Iris pigment epithelial cell (primary cell): ENCODE measurements at places on chromosomes 1 and 21.

DNA sequence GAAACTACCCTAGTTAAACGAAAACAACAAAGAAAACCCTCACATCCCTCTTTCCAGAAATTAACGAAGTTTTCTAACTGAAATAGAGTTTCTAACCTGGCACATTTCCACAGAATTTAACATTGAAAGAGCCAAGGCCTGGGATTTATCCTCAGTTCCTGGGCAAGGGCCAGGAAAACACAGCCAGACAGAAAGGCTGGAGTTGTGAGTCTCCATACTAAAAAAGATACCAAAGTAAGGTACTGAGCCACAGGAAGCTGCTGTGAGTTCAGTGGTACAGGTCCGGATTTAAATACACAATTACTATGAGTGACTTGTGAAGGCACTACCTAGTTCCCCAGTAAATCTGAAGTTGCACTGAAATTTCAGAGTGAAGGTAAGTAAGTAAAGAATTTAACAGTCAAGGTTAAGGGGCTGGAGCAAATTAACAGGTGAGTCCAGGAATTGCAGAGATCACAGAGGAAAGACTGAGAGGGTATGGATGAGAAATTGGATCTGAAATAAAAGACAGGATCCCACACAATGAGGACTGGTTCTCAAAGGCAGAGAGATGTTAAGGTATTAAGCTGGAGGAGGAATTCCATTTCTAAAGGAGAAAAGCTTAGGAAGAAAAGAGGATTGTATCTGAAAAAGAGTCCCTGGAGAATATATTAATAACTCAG is 905 bp downstream of the LIX1L start:
- no peak for DNase-seq

GRCh38 chr1:58308206-58308605 is 238.3 kb downstream of the OMA1 start:
- DNase-seq: no peak

DNA sequence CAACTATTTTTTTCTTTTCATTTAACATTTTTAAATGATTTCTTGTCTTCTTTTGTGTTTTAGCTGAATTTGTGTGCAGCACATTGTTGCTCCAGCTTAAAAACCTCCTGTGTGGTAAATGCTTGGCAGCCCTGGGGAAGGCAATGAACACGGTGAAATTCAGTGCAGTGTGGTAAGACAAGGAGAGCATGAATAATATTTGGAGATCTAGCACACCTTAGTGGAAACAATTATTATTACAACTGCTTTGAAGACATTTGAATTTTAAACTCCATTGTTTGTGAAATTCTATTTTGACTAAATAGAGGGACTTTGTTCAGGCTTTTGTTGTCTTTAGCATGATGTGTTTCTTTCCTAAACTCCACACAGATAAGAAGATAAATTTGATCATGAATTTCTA is 242.6 kb upstream of the CXADR start:
- DNase-seq: peak; percentile 66

- no peak for DNase-seq
Observed at GRCh38 chr21:31606081-31606874, 53.2 kb upstream of the SOD1 start.

- peak; percentile 1 for DNase-seq
Observed at GRCh38 chr1:81254560-81254959, 546.2 kb upstream of the ADGRL2 start.

DNA sequence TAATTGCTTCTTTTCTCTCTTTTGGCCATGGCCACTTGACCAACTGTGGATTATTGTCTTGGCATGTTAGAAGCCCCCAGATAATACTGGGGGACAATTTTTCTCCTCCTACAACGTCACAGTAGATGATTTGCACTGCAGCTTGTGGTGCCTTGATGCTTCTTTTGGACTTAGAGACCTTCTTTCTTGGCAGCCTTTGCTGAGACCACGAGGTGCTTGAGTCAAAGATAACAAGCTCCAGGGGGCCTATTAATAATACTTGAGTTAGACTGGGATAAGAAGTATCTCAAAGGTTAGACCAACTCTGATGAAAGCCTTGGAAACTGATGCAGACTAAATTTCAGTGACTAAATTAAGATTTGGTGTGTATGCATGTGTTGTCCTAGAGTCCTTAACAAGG is 3.2 kb downstream of the PPP1R12B start:
- DNase-seq: peak; percentile 34

DNA sequence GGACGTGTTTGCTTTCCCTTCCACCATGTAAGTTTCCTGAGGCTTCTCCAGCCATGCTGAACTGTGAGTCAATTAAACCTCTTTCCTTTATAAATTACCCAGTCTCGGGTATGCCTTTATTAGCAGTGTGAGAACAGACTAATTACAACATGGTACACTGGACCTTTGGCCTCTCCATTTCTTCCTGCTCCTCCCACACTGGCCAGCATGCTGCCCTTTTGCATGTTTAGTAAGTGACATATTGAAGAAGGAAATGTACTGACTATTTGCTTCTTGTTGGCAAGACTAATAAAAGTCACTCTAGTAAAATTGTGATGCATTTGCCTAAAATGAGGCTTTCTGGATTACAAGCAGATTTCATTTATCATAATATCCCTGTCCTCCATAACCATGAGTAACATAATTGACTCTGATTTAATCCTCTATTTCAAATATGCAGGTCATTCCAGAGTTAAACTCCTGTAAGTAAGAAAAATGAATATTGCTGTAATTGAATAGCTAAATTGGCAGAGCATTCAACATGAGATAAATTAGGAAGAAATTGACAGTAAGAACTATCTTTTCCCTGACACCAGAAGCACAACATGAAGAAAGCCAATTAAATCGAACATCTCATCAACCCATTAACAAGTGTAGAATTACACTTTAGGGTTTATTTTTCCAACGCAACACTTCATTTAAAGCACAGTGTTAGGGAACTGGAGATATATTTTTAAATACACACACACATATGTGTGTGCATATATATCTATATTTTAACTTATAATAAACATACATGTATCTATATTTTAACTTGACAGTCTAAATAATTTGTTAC is 427.8 kb upstream of the ZP4 start:
- DNase-seq: no peak

GRCh38 chr1:147283011-147283410 is 40.5 kb downstream of the CHD1L start:
- no peak for DNase-seq

- DNase-seq: no peak
Observed at GRCh38 chr1:226584164-226584563, 35.6 kb downstream of the STUM start.

DNA sequence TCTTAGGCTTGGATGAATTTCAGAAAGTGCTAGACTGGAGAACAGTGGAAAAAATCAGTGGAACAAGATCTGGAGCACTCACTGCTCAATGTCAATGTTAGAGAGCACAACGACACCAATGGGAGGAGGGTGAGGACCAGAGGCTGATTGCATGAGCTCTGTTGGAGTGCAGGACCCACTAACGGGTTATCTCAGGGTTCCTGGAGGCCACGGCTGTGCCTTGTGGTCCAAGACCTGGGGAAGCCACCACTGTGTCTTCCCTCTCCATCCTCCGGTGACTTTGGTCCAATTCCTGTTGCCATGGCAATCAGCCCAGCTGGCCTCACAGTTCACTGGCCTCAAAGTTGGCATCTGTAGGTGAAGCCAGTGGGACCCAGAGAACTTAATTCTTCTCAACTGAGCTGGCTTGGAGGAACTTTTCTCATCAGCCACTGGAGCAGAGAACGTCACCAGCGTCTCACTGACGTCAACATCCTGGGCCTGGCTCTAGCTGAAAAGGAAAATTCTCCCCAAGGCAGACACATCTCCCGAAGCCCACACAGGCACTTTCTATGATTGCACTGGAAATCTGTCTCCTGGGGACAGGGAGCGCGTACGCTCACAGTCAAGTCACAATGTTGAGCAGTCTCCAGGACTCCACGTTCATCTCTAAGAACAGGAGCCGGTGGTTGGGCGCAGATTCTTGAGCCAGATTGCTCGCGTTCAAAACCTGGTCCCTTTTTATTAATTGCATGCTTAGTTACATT is 21.9 kb upstream of the GPR157 start:
- DNase-seq: no peak

GRCh38 chr1:222006715-222007114 is 264.8 kb upstream of the DUSP10 start:
- no peak for DNase-seq

DNA sequence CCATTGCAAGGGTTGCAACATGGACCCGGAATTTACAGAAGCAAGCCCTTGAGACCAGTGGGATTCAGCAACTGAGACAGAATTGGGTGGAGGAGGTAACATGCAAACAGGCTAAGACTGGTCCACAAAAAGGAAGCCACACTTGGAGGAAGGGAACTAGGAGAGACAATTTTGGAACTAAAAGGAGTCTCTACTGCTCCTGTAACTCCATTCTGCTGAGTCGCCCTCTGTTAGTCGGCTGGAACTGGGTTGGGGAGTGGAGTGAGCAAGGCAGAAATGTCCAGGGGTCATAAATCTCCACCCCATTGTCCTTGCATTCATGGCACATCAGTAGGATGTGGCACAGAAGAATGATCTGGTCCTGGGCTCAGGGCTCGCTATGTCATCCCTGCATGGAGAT is 5.1 kb downstream of the LAMB3 start:
- DNase-seq: no peak

- DNase-seq: no peak
Observed at GRCh38 chr1:32965251-32965747, 690 bp upstream of the RNF19B start.

DNA sequence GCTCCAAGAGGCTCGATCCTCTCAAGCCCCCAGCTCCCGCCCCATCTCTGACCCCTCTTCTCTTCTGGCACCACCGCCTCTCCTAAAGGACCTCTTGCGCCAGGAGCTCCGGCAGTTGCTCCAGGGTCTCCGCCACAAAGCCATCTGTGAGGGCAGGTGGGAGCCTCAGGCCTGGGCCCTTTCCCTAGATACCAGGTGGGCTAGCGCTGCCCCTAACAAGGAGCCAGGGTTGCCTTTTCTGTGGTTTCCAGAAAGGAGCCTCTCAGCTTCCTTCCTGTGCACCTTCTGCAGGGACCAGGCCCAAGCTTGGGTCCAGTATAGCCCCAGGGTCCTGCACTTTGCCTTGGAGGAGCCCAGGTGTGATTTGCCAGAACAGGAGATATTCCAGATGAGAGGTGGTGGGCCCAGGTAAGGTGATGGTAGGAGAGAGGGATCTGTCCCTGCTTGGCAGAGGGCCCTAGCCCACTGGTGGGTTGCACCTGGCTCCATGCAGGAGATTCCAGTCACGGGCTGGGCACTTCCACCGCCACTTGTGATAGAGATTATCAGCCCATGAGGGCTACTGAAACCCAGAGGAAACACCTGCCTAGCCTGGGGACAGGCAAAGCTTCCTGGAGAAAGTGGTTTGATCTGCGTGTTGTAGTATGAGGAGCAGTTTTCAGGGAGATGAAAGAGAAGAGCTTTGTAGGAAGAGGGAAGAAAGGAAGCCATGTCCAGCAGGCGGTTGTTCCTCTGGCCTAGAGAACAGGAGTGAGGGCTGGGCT is 1.0 kb downstream of the CCDC24 start:
- DNase-seq: no peak

GRCh38 chr1:174114788-174115448 is 44.4 kb upstream of the RABGAP1L start:
- peak; percentile 64 for DNase-seq

DNA sequence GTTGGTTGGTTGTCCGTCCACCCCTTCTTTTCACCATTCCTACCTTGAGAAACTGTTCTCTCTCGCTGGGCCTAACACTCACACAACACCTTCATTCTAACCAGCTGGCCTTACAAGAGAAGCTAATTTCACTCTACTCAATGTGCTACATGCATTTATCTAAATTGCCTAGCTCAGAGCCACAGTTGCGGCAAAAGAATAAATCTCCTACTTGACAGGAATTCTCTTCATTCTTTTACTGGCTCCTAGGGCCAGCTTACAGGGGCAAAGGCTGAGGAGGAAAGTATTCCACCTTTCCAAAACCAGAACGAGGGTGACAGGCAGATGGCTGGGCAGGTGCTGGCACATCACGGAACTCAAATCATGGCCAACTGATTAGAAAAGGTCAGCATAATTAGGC is 6.5 kb downstream of the F3 start:
- no peak for DNase-seq

DNA sequence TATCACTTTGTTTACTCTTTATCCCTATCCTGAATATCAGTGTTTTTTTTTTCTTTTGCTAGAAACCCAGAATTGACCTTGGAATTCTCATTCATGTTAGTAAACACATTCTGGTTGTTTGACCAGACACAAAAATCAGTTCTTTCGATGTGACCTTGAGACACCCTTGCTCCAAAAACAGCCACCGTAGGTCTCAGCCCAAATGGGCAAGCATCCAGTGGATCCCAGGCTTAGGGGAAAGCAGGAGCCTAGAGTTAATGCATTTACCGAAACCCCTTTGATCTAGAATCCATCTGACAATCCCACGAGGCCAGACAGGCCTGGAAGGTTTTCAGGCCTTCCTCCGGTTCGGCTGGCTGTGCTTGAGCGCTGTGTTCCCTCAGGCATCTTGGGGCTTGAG is 47.6 kb downstream of the IRF2BP2 start:
- DNase-seq: no peak

- no peak for DNase-seq
Observed at GRCh38 chr21:45152265-45152746, 77.9 kb downstream of the ADARB1 start.

DNA sequence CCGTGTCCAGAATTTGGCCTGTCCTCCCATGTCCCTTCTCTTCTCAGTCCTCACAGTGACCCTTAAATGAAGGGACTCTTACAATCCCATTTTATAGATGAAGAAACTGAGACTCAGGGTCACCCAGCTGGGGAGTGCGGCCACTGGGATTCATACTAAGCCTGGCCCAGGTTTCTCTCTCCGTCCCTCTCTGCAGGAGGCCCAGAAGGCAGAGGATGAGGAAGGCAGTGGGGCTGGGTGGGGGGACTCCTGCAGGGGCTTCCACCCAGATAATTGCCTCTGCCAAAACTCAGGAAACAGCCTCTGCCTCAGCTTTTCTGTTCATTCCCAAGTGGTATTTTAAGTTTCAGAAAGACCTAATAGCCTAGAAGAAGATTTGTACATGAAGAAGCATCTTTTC is 299.8 kb downstream of the MATN1 start:
- DNase-seq: no peak

DNA sequence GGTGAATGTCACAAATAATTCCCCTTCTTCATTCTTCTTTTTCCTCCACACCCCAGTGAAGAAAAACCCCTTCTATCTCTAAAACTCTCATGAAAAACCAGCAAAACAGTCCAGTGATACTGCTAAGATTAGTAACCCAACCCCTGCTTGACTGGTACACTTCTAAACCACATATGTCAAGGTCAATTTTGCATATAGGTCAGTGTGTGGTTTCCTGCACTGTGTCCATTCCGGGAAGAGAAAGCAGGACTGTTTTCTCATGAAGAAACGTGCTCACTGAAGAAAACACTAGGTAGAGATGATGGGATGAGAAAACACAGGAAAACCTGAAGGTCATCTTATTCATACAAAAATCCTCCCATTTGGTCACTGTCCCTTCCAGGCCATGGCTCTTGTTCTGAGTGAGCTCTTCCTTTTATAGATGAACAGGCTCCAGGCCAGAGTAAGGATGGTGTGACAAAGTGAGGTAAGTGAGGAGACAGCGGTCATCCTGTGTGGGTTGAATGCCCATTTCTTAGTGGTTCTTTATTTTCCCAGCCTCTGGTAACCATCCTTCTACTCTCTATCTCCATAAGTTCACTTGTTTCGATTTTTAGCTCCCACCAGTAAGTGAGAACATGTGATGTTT is 122.7 kb downstream of the FASLG start:
- DNase-seq: peak; percentile 82
